Stimulated activated CD8-positive, alpha-beta memory T cell treated with anti-CD3 and anti-CD28 coated beads, Interleukin-12 subunit alpha, Interleukin-12 subunit beta, amount 100 ng/mL, for 4 hours (primary cell): ENCODE measurements at places on chromosomes 12 and 14.

DNA sequence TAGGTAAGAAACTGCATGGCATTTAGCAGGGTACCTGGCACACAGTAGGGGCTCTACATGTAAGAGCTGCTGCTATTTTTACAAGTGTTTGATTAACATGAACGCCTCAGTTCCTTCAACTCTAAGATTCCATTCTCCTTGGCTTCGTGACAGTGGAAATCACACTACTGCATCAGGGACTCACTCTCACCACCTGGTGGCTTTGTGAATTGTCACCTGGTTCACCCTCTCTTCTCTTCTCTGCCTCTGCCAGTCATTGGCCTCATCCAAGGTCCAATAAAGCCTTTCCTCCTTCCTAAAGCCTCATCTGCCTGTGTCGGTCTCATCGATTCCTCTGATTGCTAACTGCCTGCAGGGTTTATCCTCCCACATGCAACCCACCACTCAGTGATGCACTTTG, 476.4 kb downstream of the VRK1 start:
- no peak for DNase-seq

GRCh38 chr12:108802101-108802961, 55.1 kb downstream of the SSH1 start:
- DNase-seq, result no peak

DNA sequence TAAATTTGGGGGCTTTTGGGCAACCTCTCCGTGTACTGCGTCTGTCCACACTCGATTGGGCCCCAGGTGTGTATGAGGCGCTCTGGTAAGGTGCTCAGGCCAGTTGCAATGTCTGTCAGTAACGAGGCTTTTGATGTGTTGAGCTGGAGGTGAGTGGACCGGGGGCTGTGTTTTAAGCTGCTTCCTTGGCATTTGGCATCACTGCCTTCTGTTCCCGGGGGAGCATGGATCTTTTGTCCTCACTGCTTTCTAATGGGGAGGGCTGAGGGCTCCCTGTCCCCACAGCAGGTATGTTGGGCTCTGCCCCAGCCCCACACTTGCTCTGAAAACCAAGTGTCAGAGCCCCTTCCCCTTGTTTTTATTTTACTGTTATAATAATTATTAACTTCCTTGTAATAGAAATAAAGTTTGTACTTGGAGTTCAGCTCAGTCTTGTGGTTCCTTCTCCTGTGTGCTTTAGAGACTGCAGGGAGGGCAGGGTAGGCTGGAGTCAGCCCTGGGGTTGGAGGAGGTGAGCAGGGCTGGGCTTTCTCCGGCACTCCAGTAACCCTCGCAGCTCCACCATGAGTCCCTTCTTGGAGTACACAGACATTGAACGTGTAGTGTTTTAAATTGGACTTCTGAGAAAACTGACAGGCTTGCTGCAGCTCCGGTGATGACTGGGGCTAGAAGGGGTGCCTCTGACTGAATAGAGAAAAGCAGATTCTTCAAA, 28.0 kb downstream of the TRAFD1 start:
- DNase-seq, result no peak

DNA sequence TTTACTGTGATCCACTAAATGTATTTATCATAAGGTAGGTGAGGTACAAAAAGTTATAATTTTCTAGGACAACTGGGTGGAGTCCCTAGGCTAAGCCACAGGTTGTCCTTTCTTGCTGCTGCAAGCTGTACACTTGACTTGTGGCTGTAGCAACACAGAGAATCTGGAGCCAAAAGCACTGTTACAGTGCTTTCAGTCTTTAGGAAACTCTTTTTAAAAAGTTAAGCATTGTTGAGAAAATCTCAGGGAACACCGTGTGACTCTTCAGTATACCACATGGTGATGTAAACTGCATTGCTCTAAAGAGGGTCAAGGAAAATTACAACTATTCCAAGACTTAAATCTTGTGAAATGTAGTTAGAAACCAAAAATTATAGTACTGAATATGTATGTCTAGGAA, 11.4 kb downstream of the SLC15A5 start:
- DNase-seq, result no peak

DNA sequence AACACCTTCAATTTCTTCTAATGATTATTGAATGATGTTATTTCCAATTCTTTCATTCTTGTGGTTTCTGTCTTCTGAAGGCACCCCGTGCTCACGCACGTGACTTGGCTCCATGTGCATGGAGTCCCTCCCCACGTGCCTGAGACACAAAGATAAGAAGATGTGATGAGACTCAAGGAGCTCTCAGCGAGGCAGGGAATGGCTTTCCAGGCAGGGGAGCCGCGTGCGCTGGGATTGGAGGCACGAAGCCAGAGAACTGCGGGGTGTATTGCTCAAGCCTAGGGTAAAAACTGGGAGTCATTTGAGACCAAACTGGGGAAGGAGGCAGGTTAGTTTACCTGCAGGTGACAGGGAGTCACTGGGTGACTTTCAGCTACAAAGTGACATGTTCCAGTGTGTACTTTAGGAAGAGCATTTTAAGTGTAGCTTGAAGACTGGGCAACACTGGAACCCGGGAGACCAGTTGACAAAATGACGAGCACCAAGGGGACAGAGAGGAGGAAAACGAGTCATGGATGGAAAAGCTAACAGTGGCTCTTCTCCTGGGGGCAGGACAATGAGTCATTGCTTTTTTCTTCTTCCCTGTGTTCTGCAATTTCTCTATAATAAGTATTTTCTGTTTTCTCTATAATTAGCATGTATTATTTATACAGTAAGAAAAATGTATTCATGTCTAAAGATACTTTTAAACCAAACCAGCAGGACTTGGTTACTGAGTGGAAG, 311.7 kb upstream of the FKBP4 start:
- no peak for DNase-seq

DNA sequence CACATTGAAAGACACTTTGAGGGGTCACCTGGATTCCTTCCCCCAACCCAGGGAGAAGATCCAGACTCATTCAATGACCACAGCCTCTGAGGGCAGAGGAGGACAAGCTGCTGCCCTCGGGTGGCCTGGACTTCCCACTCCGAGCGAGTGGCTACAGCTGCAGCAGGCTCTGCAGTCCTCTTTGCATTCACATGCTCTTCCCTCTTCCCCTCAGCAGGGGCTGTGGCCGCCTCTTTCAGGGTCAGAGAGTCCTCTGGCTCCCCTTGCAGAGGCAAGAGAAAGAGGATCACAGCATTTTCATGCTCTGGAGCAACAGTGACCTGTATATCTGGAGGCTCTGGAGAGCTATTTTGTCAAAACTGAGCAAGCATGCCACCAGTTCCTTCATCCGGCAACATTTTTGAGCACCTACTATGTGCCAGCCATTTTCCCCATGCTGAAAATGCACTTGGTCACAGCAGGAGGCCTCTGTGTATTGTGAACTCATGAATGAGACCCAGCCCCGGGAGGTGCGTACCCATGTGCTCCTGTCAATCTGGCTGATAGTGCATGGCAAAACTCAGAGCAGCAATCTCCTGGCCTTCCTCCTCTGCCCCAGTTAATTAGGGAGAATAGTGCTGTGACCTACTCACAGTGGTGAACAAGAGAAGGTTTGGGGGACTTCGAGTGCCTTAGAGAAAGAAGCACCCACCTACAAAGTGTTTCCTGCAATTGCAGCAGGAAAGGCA, 42.9 kb upstream of the KCNA5 start:
- no peak for DNase-seq

DNA sequence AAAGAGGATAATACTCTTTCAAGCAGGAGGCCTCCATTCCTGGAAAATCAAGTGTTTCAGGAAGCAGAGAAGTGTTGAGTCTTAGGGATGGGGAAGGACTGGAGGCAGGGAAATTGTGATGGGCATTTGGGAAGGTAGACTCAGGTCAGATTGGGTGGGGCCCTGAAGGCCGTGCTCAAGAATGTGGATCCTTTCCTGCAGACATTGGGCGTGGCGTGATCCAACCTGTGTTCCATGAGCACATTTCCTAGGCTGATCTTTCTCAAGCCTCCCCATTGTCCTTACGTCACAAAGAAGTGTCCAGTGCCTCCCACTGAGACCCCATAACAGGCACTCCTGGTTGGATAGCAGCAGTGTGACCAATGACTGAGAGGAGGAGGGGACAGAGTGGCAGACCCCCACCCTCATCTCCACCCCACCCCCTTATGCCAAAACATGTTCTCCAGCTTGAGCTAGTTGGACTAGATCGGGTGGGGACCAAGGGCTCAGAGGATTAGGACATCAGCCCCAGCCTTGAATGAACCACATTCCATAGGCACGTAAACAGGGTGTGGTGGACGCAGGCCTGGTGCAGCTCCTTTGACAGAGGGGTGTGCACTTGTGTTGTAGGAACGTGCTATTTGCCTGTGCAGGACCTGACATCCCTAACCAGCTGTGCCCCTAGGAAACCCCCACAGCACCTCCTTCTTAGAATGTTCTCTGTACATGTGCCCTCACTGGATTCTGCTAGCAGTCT, 76.8 kb downstream of the TTC9 start:
- no peak for DNase-seq

DNA sequence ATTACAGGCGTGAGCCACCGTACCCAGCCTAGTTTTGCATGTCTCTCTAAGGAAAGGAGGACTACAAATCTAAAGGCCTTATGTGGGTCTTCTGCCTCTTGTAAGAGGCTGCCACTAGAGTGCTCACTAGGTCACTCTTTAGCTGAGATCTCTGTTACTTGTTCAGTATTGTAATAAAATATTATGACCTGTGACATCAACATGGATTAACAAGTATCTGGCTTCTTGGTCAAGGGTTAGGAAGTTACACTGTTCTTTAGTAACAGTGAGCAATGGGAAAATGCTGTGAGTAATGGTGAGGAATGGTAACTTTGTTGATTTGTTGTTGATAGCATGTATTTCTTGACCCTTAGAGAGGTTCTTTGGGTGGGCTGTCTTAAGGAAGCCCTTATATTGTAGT, 50.5 kb downstream of the ERC1 start:
- no peak for DNase-seq

DNA sequence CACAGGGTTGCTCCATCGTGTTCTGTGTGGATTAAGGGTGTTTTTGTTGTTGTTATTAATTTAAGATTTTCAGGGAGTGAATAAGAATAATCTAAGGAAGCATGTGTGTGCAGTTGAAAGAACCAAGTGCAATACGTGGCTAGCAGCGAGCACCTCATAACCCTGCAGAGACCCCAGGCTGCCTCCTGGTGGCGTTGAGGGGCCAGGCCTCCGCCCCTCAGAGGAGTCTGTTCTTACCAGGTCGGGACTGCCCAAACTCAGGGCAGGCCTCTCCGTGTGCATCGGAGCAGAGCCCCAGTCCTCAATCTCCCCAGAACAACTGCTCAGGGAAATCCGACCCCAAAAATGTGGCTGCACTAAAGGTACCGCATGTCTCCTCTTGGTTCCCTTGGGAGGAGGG, 36.8 kb downstream of the IL31 start:
- DNase-seq, result no peak

- DNase-seq, result no peak
Measured at GRCh38 chr12:131830335-131830913, 2.2 kb downstream of the MMP17 start.
